ENCODE measurements at places on chromosomes 4 and X. TPM values are rescaled to one million over a fixed set of nuclear protein-coding genes. Genes with fewer than 3 reads are reported as not detected.

DNA sequence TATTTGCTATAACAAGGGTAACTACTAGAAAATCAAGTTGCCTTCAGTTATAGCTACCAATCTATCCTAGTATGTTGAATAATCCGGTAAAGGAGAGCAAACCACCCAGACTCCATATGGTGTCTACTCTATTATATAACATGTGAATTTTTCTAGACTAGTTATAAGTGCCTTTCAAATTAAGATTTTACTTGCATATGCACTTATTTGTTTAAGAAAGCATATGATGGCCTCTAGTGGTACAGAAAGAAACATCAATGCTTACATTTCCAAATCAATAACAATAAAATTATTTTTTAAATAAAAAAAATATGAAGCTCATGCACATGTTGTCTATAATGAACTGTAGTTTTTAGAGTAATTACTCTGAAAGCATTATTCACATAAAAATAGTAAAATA is 1516.4 kb upstream of the PABPC4L start:
- H3K4me3 ChIP-seq: no peak overlapping the region
- H3K27ac ChIP-seq: no peak overlapping the region
- H3K4me1 ChIP-seq: no peaks in the 10 kb centered on the region

DNA sequence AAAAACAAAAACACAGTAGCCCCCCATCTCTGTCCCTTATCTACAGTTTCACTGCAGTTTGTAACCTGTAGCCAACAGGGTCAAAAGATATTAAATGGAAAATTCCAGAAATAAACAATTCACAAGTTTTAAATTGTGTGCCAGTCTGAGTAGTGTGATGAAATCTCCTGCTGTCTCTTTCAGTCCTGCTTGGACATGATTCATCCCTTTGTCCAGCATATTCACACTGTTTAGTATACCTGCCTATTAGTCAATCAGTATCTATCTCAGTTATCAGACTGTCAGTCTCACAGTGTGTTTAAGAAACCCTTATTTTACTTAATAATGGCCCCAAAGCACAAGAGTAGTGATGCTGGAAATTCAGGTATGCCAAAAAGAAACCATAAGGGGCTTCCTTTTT is 21.9 kb downstream of the CNOT6L start:
- no peak for DNase-seq
- H3K27me3 ChIP-seq: no peaks in the 10 kb centered on the region
- no peak overlapping the region for H3K27ac ChIP-seq
- H3K4me3 ChIP-seq: no peak overlapping the region

DNA sequence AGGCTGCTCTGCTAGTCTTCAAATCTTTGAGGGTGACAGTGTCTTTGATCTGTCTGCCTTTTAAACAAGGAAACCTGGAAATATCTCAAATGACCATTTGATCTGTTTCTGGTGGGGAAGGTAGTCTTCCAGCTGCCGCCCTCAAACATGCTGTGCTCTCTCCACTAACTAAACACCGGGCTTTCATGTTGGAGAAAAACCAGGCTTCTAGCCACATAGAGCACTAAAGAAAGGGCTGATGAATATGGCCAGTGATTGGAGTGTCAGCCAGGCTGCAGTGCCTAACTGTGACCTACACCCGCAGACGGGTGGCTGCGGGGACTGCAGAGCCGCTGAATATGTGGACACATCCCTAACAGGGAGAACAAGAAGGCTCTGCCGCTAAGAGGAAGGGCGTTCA is 85.9 kb downstream of the UNC5C start:
- no peaks in the 10 kb centered on the region for H3K36me3 ChIP-seq
- DNase-seq: no peak
- H3K4me3 ChIP-seq: no peak overlapping the region
- H3K4me1 ChIP-seq: no peaks in the 10 kb centered on the region
- H3K27me3 ChIP-seq: no peaks in the 10 kb centered on the region

GRCh38 chr4:104815665-104816064 is 321.0 kb upstream of the CXXC4 start:
- no peak overlapping the region for H3K4me3 ChIP-seq
- H3K4me1 ChIP-seq: no peaks in the 10 kb centered on the region
- H3K27ac ChIP-seq: no peak overlapping the region
- peak; percentile 8 for DNase-seq
- H3K27me3 ChIP-seq: no peaks in the 10 kb centered on the region
- H3K36me3 ChIP-seq: no peaks in the 10 kb centered on the region

- H3K4me3 ChIP-seq: no peak overlapping the region
- peak; percentile 15 for DNase-seq
- no peaks in the 10 kb centered on the region for H3K27me3 ChIP-seq
- no peaks in the 10 kb centered on the region for H3K4me1 ChIP-seq
Measured at GRCh38 chrX:24241822-24242648, 71.8 kb downstream of the SUPT20HL2 start.

GRCh38 chrX:128699716-128700285 is 647.6 kb upstream of the ACTRT1 start:
- H3K36me3 ChIP-seq: no peaks in the 10 kb centered on the region
- H3K27ac ChIP-seq: no peak overlapping the region
- H3K4me3 ChIP-seq: no peak overlapping the region
- H3K27me3 ChIP-seq: no peaks in the 10 kb centered on the region
- no peak for DNase-seq

GRCh38 chr4:18593297-18594002 is 571.9 kb upstream of the LCORL start:
- H3K36me3 ChIP-seq: no peaks in the 10 kb centered on the region
- no peak overlapping the region for H3K27ac ChIP-seq

- H3K27me3 ChIP-seq: no peaks in the 10 kb centered on the region
- H3K4me3 ChIP-seq: no peak overlapping the region
- peak; percentile 58 for DNase-seq
- H3K36me3 ChIP-seq: no peaks in the 10 kb centered on the region
Measured at GRCh38 chr4:154004507-154005170, 215.8 kb upstream of the SFRP2 start.

GRCh38 chrX:129606918-129607317 is 47.8 kb downstream of the APLN start:
- no peaks in the 10 kb centered on the region for H3K27me3 ChIP-seq
- peaks cover 11% of the 10 kb centered on the region for H3K4me1 ChIP-seq
- no peak overlapping the region for H3K27ac ChIP-seq
- H3K36me3 ChIP-seq: no peaks in the 10 kb centered on the region
- H3K4me3 ChIP-seq: no peak overlapping the region

TMPRSS11A gene
- total RNA-seq: not detected

SLITRK2 gene
- not detected for total RNA-seq

TRPC5OS gene
- total RNA-seq: not detected
